ENCODE measurements at places on chromosomes 1 and 21.

DNA sequence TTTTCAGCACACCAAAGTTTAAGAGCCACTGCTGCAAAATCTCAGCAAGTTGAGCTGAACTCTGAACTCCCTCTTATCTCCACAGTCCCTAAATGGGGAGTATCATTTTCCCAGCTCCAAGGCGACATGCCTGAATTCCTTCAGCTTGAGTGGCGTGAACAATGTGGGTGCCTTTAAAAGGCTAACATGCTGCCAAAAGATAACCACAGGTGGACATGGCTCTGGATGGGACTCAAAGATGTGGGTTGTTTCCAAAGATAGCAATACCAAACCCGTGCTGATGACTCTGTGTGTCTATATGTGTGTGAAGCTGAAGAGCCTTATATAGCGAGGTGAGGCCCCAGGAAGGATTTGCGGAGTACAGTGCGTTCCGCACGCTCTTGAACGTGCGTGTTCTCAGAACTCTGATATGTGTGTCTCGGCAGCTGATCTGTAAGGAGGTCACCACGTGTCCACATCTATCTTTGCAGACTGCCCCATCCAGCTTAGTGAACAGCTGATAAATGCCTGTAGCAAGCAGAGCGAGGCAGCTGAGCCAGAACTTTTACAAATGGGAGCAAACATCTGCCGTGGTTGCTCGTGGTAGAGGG is 189.2 kb downstream of the DYRK1A start:
- DNase-seq, result no peak

DNA sequence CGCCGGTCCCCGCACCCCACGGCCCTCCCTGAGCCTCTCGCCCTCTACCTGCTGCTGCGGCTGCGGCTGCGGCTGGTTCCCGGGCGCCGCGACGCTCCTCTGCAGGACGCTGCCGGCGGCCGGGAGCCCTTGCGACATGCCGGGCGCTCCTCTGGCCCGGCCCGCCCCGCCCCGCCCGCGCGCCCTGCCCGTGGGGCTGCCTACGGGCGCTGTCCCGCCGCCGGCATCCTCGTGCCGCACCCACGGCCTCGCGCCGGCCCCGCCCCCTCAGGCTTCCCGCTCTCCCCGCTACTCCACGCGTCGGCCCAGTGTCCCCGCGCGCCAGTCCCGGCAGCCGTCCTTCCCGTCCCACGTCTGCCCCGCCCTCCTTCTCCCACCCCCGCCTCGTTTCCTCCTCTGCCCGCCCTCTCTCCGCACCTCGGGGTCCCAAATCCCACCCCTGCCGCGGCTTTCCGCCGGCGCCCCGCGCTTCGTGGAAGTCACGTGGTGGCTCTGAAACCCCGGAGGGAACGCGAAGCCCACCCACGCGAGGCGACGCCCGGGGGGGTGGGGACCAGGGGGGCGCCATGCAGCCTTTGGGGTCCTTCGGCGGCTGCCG is at the start of gene BATF3:
Gene BATF3 (minus strand): TSS at position 216 of the 598 bp plus-strand sequence. CDS start 78 bp downstream, at position 138.
- DNase-seq, result peak; percentile 80

DNA sequence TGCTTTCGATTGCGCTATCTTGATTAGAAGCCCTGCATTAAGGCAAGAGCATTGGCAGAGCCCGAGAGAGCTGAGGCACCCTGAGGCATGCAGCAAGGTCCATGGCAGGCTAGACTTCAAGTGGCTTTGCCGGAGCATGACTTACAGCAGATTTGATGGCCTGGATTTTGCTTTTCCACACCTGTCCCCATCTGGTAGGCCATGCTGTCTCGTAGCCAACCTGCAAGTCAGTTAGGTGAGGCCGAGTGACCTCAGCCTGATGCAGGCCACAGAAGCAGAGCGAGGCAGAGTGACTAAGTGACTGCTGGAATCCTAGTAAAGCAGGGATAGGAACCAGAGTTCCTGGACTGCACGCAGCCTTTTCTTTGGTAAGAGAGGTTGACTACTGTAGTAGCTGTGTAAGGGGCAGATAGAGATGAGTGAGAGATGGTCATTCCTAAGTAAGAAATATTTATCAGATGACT is 148.9 kb downstream of the PBX1 start:
- DNase-seq, result no peak

DNA sequence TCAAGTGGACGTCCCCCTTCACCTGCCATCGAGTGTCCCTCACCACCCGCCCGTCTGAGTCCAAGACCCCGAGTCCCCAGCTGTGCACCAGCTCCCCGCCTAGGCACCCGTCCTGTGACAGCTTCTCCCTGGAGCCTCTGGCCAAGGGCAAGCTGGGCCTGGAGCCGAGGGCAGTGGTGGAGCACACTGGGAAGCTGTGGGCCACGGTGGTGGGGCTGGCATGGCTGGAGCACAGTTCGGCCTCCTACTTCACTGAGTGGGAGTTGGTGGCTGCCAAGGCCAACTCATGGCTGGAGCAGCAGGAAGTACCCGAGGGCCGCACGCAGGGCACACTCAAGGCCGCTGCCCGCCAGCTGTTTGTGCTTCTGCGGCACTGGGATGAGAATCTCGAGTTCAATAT is 63.2 kb downstream of the VWA5B1 start:
- DNase-seq, result no peak

- DNase-seq, result no peak
Measured at GRCh38 chr1:214449371-214449770, 102.0 kb downstream of the PTPN14 start.

GRCh38 chr1:240869071-240869470 is 257.1 kb upstream of the GREM2 start:
- DNase-seq, result no peak

- DNase-seq, result no peak
Measured at GRCh38 chr1:87077959-87078639, 163.7 kb downstream of the HS2ST1 start.

DNA sequence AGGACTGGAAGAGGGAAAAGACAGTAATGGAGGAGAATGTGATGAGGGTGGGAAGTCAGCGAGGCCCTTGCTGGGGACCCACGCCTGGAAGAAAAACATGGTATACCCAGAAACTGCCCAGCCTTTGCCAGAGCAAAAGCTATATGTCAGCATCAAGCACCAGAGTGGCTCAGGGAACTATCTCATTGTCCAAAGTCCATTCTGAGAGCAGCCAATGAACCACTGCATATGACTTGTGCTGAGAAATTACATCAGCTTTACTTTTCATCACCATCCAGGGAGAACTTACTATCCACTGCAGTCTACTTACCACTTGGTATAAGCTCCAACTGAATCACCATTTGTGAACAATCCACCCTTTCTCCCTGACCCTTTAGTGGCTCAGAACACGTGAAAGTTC is 148.1 kb downstream of the TTLL7 start:
- no peak for DNase-seq

DNA sequence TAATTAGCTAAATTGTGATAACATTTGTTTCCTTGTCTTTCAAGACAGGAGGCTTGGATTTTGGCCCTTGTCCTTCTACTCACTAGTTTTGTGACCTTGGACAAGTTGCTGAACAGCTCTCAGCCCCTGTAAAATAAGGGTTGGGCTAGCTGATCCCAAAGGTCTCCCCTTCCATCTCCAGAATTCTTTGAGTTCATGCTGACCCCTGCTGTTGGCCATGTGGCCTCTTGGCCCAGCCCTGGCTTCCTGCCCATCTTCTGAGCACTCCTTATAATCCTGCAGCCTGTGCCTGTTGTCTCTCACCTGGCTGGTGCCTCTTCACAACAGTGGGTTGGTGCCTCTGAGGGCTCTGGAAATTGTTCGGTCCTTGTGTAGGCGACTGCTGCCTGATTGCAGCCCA is 10.1 kb downstream of the PTGFRN start:
- peak; percentile 26 for DNase-seq

DNA sequence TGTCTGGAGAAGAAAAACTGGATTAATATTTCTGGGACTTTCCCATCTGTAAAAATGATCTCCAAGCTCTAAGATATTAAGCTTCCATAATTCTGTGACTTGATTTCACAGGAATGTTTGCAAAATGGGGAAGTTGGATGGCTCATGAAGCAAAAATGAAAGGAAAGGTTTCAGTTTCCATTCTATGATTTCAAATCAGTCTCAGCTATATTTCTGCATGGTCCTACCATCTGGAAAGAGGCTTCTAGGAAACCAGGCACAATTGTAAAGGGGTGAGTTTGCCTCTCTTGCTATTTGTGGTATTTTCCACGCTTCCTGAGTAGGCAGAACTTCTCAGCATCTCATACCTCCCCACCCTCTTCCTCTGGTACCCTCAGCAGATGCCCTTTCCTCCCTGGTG is 22.4 kb upstream of the ACTN2 start:
- no peak for DNase-seq

GRCh38 chr21:26840912-26841311 is 4.3 kb downstream of the ADAMTS1 start:
- DNase-seq, result peak; percentile 81

- DNase-seq, result no peak
Measured at GRCh38 chr1:44924835-44925464, 61.4 kb downstream of the EIF2B3 start.

GRCh38 chr1:68409426-68409825 is 40.3 kb downstream of the RPE65 start:
- no peak for DNase-seq

- DNase-seq, result peak; percentile 59
Measured at GRCh38 chr1:17190010-17190995, 14.6 kb upstream of the PADI1 start.

- peak; percentile 52 for DNase-seq
Measured at GRCh38 chr1:228911225-228912210, 176.2 kb downstream of the RHOU start.

GRCh38 chr1:101238031-101238628 is 1.3 kb downstream of the S1PR1 start:
- DNase-seq, result no peak

DNA sequence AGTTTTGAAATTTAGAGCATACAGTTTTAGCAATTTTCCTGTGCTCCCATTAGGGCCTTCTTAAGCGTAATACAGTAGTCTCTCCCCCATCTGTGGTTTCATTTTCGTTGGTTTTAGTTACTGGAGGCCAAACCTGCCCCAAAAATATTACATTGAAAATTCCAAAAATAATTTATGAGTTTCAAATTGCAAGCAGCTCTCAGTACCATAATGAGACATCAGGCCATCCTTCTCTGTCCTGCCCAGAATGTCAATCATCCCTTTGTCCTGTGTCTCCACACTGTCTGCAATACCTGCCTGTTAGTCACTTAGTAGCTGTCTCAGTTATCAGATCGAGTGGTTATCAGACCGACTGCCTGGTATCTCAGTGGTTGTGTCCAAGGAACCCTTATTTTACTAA is 45.4 kb downstream of the ADSS2 start:
- no peak for DNase-seq

DNA sequence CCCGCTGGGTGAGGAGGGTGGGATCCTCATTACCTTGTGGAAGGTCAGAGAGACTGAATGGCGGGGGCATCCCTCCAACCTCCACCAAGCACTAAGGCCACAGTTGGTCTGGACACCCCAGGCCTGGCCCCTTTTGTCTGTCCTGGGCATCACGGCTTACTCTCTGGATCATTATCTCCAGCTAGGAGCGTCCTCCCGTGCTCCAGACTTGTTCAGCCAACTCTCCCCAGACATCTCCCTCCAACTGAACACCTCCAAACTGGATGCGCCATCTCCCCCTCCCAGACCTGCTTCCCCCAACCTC is 7.3 kb upstream of the GJB5 start:
- DNase-seq, result no peak

DNA sequence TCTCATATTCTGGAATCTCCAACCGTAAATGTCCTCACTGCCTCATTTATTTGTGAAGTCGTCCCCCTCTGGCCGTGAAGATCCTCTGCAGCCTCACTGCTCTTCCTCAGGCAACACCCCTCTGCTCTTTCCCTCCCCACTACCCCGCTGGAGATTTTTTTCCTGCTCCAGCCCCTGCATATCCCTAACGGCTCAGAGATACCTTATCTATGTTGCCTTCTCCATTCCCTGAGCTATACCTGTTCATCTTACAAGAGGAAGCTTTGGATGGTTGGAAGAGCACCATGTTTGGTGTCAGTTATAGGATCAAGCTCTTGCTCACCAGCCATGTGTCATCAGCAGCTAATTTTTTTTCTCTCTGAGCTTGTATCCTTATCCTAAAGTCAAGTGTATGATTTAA is 26.4 kb downstream of the LRRC8B start:
- DNase-seq, result no peak

DNA sequence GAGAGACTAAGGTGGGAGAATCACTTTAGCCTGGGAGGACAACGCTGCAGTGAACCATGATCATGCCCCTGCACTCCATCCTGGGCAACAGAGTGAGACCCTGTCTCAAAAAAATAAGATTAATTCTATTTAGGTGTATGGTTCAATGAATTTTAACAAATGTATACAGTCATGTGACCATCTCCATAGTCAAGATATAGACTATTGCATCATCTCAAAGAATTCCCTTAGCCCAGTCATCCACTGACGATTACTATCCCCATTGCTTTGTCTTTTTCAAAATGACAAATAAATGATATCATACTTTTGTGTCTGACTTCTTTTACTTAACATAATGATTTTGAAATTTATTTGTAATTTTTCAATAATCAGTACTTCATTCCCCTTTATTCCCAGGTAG is 260.0 kb downstream of the LRRC7 start:
- DNase-seq, result no peak

DNA sequence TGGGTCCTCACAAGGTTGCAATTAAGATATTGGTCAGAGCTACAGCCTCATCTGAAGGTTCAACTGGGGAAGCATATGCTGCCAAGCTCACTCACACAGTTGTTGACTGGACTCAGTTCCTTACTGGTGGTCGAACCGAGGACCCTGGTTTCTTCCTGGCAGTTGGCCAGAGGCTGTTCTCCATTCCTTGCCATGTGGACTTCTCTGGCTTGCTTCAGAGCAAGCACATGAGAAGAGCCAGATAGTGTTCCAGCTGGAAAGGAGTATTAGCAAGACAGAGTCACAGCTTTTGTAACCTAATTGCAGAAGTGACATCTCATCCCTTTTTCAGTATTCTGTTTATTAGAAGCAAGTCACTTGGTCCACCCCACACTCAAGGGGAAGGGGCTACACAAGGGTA is 23.6 kb downstream of the POU2F1 start:
- no peak for DNase-seq

DNA sequence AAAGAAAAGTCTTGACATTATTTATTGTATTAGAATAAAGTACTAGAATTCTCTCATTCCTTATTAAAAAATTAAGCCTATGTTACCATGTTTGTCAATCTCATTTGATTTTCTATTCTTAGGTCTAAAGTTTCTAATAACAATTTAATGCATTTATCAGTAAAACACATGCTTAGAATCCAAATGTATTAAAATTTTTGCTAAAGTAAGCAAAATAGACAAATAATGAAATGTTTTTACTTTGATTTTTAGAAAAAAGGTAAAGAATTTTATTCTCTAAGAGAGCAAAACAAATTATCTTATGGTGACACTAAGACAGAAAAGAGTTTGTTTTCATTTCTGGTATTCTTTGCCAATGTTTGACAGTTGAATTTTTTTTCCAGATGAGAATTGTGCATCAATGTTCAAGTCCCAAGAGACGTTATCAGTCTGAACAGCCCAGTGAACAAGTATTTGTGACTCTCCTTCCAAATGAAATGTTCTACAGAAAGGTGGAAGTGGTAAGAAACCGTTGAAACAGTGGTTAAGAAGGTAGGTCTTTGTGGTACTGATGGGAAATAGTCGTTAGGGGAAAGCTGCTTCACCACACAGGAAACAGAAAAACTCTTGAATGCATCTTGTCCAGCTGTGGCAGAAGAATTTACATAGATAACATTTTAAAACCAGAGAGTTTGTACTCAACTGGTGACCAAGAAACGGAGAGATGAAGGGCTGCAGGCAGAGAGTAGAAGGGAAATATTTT is 402.5 kb downstream of the PTPRC start:
- DNase-seq, result no peak
